ENCODE measurements at places on chromosomes 12 and 14.

DNA sequence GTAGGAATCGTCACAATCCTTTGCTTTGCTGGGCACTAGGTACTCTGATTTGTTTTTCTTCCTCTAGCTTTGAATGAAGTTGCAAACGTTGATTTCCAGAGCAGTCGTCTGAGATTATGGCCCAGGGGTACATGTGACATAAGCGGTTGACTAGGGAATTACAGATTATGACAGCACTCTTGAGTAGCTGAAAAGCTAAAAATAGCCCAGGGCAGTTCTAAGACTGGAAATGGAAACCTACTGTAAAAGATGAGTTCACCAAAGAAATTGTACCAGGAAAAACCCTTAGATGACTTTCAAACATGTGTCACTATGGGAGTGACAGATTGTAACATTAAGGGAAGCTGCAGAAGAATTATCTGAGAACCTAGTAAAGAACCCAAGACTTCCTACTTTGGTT is 108.5 kb downstream of the ANO6 start:
- no peak for DNase-seq

DNA sequence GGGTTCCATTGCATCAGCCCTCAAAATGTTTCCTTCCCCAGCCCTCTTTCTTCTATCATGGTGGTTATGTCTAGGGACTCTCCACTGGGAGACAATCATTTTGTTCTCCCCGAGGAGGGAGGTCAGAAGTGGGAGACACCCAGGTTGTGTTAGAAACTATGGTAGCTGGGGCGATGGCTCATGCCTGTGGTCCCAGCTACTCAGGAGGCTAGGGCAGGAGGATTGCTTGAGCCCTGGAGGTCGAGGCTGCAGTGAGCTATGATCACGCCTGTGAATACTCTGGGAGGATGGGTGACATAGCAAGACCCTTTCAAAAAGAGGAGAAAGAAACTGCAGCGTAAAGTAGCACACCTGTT is 13.0 kb upstream of the LRRC23 start:
- no peak for DNase-seq

DNA sequence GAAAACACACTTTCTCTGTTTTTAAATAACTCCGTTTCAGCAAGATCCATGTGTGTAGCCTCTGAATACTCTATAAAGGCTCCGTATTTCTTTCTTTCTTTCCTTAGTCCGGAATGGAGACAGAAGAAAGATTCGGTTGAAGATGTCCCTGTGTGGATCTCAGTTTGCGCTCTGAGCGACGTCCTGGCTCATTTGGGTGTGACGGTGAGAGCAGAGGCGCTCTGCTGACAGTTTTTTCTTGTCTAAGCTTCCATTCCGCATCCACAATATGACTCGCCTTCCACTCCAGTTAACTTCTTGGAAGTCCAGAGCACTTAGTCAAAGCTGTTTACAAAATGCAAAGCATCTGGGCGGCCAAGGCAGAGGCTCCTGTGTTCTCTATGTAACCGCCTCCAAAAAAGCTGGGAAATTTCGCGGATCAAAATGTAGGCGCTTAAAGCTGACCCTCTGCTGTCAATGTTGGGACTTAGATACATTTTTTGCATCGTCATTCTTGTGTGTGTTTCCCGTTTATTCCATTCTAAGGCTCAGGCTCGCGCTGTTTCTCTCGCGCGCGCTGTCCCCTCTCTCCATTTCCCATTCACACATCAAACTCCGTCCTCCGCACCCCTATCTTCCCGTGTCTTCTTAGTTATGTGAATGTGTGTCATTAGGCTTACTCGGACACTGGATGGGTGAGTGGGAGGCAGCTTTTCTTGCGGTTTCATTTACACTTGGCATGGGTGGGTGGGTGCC is 880 bp upstream of the FLRT2 start:
- DNase-seq: no peak

- DNase-seq: no peak
Observed at GRCh38 chr12:122851820-122852219, 16.6 kb downstream of the HIP1R start.

DNA sequence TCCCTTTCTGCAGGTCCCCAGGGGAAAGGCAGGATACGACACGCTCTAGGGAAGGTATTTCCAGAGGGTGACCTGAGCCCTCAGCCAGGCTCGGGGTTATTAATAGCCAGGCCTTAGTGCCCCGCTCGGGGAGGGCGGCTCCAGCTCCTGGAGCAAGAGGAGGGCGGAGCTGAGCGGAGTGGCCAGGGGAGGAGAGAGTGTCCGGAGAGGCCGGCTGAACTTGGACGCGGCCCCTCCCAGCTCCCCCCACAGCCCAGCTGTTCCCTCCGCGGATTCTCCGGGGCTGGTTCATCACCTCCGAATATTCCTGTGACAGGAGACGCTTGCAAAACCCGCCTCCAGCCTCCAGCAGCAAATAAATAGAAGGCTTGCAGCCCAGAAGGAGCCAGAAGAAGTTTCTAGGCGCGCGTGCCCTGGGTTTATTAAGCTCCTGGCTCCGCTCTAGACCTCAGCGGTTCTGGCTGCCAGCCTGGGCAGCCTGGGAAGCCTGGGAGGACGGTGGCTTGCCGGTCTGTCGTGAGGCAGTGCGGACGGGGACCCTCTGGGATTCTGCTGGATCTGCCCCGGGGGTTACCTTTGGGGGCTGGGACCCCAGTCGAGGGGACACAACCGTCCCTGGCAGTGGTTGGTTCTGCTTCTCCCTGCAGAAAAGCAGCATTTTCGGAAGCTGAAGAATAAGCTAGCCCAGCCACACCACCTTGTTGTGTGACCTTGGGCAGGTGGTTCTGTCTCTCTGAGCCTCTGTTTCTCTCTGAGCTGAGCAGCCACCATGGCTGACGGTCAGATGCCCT is at the start of gene HSPB8:
HSPB8 (plus strand) TSS at position 388 of the 791 bp plus-strand sequence; CDS start at position 770, 382 bp downstream.
- no peak for DNase-seq

DNA sequence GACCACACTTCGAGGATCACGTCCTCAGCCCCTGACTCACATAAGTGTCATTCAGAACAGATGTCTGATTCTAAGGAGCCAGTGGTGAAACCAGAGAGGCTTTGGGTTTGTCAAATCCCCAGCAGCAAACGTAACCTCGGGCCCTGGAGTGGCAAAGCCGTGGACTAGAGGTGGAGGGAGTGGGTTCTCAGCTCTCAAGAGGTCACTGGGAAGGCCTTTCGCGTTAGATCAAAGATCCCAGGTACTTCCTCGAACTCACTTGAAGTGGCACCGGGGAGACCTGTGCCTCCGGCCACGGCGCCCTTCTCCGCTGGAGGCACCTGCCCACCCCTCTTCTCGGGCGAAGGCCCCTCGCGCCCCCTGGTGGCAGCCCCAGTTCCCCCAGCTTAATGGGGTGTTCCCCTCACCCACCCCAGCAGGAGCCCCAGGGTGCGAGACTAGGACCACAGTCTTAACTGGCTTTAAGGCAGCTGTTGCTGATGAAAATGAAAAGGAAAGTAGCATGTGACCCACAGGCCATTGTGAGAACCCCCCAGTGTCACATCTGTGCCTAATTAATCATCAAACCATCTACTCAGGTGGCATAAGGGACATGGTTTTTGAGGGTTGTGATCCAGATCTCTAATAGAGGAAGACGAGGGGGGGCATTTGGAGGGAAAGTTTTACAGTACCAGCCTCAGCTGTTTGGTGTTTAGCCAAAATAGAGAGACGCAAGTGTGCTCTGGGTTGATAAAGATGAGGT is 672 bp upstream of the ESR2 start:
- DNase-seq: peak; percentile 86

GRCh38 chr14:96177766-96178375 is 26.8 kb upstream of the BDKRB2 start:
- no peak for DNase-seq

DNA sequence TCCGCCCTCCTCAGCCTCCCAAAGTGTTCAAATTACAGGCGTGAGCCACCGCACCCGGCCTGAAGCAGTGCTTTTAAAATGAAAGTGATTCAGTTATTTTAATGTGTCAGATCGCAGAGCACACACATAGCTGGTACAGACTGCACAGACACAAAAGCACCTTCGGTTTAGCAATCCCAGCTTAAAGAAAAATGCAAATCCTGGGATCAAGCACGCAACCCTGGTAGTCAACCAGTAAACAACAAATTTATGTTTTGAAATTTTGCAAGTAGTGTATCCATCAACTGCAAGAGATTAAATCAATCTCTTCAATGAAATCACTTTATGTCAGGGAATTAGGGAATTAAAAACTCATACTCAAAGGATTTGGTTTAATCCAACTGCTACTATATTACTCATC is 28.4 kb downstream of the SLC38A1 start:
- no peak for DNase-seq

DNA sequence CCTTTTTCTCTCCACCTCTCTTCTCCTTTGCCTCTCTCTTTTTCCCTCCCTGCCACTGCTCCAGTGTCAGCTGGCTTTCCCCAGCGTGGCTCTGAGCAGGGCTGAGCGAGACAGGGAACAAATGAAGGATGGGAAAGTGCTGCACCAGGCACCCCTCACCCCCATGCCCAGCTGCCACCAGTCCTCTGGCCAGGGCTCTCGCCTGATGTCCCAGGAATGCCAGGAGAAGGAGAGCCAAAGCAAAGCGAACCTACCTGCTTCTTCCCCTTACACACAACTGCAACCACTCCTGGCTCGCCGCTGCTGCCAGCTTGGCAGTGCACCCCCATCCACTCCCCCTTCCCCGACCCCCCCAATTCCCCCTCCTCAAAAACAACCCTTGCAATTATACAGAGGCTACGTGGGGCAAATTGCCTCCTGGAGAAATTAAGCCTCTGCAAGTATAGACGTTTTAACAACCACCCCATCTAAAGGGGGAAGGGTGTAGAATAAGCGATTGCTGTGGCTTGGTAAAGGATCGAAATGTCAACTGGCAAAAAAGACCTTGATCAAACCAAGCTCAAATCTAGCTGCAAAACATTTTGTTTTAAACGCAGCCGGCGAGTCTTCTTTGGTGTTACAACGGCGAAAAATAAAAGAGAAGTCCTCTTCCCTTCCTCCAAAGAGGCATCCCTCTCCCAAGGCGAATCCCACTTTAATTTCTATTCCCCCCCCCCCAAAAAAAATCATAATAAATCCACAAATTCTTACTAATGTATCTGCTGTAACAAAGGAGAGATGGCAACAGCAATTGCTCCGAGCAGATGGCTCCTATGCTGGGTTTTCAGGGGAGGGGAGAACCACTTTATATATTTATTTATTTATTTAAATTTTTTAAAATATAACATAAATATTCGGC is 2.9 kb downstream of the BCL11B start:
- no peak for DNase-seq

DNA sequence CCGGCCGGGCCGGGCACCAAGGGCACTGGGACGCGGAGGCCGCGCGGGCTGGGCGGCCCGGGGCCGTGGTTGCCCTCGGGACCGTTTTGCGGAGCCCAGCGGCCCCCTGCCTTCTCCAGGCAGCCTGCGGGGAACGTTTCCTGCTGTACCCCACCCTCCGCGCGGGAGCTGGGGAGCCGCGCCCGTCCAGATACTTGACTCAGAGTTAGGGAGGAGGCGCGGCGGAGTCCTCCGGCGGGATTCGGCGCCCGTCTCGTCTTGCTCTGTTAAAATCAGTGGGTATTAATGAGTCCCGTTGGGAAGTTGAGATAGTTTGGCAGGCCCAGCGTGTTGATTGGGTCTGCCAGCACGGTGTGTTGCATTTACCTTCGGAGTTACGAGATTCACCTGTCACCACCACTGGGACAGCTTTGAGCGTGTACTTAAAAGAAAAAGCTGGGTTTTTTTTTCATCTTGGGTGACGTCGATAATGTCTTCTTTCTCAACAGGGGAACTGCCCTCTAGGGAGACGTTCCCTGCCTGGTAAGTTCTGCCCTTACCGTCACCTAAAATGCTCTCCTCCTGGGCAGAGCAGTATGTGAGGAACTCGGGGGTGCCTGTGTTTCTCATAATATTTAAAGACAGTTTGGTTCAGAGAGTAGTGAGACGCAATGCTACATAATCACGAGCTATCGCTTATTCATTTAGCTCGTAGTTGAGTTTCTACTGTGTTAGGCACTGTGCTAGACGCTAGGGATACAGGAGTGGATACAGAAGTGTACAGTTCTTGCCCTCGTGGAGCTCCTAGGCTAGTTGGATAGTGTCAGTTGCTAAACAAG is 596 bp downstream of the DLST start:
- peak; percentile 60 for DNase-seq

GRCh38 chr14:58315606-58316005 is 17.3 kb downstream of the ARID4A start:
- no peak for DNase-seq

GRCh38 chr14:76228138-76228537 is 76.4 kb downstream of the GPATCH2L start:
- no peak for DNase-seq

- no peak for DNase-seq
Observed at GRCh38 chr14:99199846-99200653, 71.9 kb downstream of the BCL11B start.

DNA sequence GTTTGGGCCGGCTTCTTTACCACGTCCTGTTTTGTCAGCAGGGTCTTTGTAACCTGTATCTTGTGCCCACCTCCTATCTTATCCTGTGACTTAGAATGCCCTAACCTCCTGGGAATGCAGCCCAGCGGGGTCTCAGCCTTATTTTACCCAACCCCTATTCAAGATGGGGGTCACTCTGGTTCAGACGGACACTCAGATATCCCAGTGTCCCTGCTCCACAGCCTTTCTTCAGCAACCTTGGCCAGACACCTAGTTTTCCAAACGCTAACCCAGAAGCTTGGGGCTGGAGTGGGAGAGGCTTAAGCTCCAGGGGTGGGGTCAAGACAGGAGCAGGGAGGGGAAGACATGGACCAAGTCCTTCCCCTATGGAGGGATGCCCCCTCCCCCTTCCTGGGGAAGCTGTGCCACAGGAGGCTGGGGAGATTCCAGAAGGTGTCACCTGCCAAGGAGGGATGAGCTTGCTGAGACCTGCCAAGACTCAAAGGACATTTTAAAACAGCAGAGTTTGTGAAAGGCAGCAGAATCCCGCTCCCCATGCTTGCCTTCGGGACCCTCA is 62.2 kb downstream of the RIN3 start:
- DNase-seq: no peak

DNA sequence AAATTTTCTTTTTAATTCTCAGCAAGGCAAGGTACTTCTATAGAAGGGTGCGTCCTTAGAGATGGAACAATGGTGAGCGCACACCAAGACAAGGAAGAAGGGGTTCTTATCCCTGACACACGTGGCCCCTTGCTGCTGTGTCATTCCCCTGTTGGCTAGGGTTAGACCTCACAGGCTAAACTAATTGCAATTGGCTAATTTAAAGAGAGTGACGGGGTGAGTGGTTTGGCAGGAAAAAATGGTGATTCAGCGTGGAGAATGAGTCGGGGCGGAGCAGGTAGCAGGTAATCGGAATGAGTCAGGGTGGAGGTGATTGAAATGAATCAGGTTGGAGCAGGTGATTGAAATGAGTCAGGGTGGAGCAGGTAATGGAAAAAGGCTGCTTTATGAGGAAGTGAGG is 36.3 kb upstream of the HECTD1 start:
- DNase-seq: peak; percentile 21

DNA sequence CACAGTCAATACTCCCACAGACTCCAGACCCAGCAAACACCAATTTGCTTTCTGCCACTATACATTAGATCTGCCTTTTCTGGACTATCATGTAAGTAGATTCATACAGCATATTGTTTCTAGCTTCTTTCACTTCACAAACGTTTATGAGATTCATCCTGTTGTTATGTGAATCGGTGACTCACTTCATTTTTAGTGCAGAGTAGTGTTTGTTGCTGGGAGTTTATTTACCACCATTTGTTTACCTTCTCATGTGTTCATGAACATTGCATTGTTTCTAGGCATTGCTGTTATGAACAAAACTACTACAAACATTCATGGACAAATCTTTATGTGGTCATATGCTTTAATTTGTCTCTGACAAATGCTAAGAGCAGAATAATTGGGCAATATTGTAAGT is 807.8 kb upstream of the TMEM132C start:
- DNase-seq: no peak

GRCh38 chr12:31951008-31951407 is 8.2 kb upstream of the RESF1 start:
- no peak for DNase-seq

All from activated naive CD4-positive, alpha-beta T cell treated with Interleukin-2 at 50 U/mL for 16 hours (primary cell).